ENCODE measurements at places on chromosomes 12 and 14.

DNA sequence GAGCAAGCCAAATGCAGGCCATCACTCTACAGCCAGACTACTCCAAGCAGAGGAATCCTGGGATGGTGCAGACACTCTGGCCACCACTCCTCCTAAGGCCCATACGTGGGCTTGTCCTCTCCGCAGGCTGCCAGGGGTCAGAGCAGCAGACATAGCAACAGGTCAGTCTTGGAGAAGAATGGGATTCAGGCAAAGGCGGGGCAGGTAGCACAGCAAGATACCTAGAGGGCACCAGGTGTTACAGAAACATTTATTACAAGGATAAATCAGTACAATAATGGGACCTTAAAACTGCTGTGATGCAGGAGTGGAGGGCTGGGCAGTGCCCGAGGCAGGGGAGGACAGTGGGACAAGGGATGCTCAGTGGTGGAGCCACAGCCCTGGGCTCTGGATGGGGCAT lies 20.3 kb downstream of the SYNDIG1L start:
- DNase-seq = no peak

DNA sequence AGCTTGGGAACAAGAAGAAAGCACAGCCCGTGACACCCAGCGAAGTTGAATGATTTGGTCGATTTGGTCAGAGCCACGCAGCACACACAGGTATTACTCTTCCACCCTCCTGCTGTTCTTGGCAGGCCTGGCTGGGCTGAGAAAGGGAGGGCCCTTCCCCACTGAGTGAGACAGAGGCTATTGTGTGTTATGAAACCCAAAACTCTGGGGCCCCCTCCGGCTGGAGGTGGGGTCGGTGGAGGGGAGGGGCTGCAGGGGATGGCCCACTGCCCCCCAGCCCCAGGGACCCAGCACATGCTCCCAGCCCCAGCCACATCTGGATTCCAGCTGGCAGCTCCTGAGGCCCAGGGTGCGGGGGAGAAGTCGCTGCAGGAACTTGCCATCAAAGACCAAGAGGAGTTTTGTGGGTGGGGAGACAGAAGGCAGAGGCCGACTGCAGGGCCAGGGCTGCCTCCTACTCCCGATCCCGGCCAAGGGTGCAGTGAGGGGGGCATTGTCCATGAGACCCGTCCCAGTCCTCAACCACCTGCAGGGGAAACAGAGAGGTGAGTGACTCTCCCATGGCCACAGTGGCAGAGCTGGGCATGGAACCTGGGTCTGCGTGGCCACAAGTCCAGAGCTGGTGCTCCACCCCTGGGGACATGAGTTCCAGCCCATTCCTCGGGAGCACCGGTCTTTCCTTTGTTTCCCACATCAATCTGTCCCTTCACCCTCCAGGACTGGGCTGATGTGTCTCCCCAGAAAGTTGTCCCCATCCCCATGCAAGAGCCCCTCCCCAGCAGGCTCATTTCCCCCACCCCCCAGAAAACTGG lies 8.7 kb downstream of the TMEM119 start:
- no peak for DNase-seq

DNA sequence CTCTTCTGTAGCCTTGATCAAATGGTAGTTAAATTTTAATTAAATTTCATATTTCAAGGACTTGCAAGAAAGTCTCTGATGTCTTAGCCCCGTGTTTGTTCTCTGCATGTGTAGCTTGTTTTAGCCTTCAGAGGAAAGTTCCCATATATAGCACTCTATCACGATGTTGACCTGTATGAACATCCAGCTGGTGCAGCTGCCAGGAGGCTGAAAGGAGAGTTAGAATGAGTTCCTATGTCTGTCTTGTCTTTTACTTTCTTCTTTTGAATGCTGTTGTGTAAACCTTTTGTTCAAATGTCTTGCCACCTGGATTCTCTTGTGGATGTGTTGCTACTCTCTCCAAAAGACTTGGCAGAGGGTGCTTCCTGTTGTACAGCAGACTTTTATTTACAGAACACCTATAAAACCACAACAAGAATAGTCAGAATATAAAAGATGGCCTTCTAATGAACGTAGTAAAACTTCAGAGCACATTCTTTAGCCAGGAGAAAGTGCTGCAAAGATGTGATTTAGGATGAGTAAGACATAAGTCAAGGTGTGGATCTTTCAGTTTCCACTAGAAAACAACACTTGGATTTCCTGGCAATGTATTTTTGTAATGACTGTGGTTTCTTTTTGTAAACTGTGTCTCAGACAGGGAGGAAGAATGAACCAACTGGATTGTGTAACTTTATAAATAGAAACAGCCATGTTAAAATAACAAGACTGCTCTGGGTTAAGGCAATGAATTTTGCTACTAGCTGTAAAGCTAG lies 17.2 kb downstream of the NAV3 start:
- DNase-seq = no peak

- DNase-seq = peak; percentile 93
Observed at GRCh38 chr14:20873370-20874177, 17.6 kb upstream of the RNASE3 start.

- DNase-seq = peak; percentile 52
Observed at GRCh38 chr14:102508774-102509745, 516 bp downstream of the ANKRD9 start.

- DNase-seq = peak; percentile 62
Observed at GRCh38 chr12:19757317-19757877, 318.1 kb downstream of the AEBP2 start.

DNA sequence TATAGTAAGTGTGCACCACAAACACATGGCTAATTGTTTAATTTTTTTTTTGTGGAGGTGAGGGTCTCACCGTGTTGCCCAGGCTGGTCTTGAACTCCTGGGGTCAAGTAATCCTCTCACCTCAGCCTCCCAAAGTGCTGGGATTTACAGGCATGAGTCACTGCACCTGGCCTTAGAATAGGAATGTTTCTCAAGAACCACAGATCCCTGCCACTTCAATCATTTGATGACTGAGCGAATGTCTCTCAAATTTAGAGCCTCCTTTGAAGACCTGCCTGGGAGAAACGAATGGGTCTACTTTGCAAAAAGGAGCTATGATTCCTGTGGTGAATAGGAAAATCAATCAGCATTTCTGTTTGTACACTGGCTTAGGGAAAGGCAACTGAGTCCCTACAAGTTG lies 33.5 kb upstream of the CHST11 start:
- DNase-seq = no peak

DNA sequence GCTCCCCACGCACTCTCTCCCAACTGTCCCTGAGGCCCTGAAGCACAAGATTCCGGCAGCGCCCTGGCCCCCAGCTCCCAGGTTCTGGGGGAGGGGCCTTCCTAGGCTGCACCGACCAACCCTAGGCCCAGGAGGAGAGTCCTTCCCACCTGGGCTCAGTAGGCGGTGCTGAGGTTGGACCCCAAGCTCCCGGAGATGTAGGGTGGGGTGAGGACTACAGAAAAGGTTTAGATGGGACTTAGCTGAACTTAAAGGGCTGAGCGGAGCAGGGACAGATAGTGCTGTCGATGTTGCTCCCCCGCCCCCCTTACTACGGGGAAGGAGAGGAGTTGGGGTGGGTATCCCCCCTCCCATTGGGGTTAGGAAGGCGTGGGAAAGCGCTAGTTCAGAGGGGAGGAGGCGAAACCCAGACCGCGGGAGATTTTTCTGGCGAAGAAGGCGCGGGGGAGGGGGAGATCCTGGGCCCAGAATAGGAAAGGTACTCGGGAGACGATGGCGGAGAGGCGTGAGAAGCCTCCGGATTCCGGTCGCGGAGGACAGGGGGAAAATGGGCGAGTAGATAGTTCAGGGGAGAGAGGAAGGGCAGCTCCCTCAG lies 4.2 kb upstream of the BAZ2A start:
- peak; percentile 55 for DNase-seq

- no peak for DNase-seq
Observed at GRCh38 chr12:111166779-111167540, 201.9 kb downstream of the PHETA1 start.

- DNase-seq = no peak
Observed at GRCh38 chr12:6954316-6955107, 3.4 kb downstream of the PTPN6 start.

GRCh38 chr14:92711976-92712653 lies 36.3 kb downstream of the LGMN start:
- no peak for DNase-seq

DNA sequence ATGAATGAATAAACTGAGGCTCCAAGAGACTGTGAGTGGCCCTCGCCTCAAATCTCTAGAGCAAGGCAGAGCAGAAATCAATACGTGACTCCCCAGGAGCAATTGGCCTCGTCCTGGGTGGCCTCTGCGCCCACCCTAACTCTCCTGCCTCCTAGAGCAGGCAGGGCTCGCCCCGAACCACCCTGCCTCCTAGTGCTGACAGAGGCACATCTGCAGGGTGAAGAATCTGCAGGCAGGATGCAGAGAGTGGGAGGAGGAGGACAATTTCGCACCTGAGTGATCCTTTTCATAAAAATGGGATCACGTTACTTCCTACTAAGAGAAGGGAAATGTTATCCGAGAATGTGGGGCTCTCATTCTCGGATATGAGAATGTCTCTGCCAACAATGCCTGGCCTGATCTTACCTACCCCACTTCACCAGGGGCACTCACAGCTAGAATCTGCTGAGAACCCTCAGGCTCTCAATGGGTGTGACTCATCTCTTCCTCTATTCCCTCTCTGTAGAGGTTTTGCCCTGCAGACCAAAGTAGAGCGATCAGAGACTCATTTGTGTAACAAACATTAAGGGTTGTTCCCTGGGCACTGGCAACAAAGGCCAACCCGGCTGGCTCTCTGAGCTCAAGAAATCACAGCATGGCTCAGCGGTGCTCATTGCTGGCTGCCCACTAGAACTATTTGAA lies 61.7 kb upstream of the BCL2L14 start:
- peak; percentile 60 for DNase-seq

- DNase-seq = no peak
Observed at GRCh38 chr12:52924764-52925716, 20.2 kb upstream of the KRT8 start.

GRCh38 chr12:101959607-101960006 lies 82.2 kb downstream of the DRAM1 start:
- no peak for DNase-seq

- no peak for DNase-seq
Observed at GRCh38 chr12:102167821-102168604, 29.6 kb downstream of the PMCH start.

GRCh38 chr12:111361717-111362576 lies 6.9 kb downstream of the PHETA1 start:
- DNase-seq = no peak

DNA sequence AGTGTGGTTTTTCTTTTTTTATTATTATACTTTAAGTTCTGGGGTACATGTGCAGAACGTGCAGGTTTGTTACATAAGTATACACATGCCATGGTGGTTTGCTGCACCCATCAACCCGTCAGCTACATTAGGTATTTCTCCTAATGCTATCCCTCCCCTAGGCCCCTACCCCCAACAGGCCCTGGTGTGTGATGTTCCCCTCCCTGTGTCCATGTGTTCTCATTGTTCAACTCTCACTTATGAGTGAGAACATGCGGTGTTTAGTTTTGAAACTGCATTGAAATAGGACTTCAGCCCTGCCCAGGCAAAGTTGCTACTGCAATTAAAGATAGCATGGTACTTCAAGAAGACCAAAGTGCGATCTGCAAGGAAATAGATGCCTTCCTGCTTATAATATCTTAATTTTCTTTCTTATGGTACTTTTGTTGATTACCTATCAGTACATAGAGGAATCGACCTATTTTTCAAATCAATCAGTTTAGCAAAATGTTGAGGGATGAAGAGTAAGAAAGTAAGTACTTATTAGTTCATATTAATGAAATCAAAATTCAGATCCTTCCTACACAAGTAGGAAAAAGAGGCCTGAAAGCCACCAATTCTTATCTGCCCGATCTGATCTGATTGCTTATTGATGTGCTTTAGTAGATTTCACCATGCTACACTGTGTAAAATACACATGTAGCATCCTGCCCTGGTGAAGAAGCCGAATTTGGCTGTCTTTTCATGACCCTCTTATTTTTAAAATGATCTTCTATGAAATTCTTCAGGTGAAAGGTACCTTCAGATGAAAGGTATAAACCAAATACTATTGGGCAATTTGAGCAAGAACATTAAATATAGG lies 1.6 kb downstream of the LTA4H start:
- peak; percentile 36 for DNase-seq

DNA sequence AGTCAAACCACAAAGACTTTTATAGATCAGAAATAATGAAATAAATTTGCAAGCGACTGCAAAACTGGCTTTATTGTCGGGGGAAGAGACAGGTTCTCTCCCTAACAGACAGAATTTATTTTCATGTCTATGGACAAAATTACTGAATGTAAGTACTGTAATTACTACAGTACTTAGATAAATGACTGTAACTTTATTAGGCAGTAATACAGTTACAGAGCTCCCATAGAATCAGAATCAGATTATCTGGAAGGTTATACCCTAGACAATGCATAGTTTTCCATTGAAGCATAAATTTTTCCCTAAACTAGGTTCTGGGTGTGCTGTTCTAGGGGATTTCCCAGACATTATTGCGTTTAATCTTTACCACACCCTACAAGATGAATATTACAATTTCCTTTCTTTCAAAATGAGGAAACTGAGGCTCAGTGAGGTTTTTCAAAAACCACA lies 114.2 kb downstream of the C12orf75 start:
- DNase-seq = no peak

DNA sequence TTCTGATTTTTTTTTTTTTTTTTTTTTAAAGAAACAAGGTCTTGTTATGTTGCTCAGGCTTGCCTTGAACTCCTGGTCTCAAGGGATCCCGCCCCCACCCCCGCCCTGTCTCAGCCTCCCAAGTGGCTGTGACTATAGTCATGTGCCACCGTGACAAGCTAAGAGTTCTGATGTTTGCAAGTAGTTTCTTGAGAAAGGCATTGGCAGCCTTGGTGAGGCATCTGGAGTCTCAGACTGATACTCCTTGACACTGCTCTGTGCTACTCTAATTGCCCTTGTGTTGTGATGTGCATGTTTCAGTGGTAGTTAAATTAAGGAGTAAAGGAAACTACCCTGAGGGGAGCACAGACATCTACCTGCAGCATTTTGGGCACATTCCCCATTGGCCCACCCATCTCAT lies 46.2 kb upstream of the OR4E1 start:
- DNase-seq = no peak

DNA sequence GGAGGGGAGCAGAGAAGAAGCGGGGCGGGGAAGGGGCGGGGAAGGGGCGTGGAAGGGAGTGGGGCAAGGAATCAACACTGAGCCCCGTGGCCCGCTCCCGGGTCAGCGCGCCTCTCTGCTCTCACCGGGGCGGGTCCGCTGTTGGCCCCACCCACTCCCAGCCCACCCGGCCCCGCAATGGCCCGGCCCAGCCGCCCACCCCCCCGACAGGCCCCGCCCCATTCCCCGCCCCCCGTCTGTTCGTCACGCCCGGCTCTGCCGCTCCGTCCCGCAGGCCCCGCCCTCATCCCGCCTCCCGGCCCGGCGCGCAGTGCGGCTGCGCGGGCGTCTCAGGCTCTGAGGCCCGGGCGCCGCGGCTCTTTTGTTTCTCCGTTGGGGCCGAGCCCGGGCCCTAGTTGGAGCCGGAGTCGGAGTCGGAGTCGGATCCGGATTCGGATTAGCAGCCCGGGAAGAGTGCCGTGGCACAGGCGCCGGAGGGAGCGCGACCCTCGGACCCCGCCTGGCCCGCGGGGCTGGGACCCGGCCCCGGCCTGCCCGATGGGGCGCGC lies at the start of gene ULK1:
Gene ULK1, plus strand, starts transcription at position 310 of the 548 bp plus-strand sequence. CDS start 380 bp downstream, outside the sequence.
- DNase-seq = peak; percentile 93
